ENCODE measurements at places on chromosomes 4 and X. TPM values are rescaled to one million over a fixed set of nuclear protein-coding genes. Genes with fewer than 3 reads are reported as not detected.

The DCAF4L1 gene
- total RNA-seq = 0.17 TPM

The MAGEA11 gene
- total RNA-seq = not detected

The MSX1 gene
- total RNA-seq = 9.0 TPM

The ODAM gene
- total RNA-seq = not detected

The TMPRSS11A gene
- not detected for total RNA-seq

The COL25A1 gene
- total RNA-seq = 0.14 TPM

The RASL11B gene
- total RNA-seq = not detected

The IL9R gene
- not detected for total RNA-seq

The C4orf51 gene
- total RNA-seq = not detected

The PPARGC1A gene
- total RNA-seq = 1.5 TPM

The MID1 gene
- 63.8 TPM for total RNA-seq

The MAGEB10 gene
- total RNA-seq = not detected
